ENCODE measurements at places on chromosomes 12 and 14.

DNA sequence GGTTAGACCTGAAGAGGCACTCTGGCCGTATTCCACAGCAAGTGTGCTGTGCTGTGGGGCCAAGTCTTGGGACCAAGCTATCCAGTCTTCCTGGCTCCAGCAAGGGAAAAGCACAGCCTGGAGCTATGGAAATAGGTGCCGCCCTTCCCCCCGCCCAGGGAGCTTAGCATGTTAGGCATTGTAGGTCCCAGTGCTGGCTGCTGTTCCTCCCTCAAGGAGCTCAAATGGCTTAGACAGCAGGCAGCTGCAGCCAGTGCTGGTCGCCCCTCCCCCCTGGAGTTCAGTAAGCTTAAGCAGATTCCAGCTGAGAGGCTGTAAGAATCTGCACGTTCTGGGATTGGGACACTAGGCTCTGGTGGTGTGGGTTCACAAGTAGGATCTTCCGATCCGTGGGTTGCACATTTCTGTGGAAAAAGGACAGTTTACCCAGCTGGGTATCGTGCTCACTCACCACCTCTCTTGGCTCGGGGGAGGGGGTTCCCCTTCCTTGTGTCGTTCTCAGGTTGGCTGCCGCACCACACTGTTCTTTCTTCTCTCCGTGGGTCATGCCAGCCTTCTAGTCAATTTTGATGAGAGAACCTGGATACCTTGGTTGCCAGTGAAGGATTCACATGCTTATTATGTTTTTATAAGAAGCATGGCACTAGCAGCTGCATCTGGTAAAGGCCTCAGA is 127.3 kb downstream of the CNTN1 start:
- peak; percentile 98 for DNase-seq

DNA sequence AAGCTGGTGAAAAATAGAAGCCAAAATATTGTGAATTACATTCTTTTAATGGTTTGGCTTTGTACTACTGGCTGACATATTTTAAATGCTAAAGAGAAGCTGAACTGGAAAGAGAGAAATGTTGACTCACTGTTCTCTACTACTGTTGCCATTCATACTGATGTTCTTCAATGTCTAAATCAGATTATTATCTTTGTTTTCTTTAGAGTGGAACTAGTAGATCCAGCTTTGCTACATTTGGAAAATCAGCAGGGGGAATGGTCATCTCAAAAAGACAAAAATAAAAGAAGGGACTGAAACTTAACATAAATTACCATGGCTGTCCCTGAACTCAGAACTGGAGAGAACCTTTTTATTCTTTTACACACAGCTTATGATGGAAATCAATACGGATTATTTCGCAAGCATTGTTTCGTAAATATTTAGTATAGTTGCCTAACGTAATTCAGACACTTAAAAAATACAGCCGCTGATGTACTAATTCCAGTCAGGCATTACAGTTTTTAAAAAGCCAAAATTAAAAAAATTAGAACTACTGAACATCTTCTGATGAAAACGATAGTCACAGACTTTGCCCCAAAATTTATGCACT is 76.3 kb upstream of the OTX2 start:
- DNase-seq = no peak

DNA sequence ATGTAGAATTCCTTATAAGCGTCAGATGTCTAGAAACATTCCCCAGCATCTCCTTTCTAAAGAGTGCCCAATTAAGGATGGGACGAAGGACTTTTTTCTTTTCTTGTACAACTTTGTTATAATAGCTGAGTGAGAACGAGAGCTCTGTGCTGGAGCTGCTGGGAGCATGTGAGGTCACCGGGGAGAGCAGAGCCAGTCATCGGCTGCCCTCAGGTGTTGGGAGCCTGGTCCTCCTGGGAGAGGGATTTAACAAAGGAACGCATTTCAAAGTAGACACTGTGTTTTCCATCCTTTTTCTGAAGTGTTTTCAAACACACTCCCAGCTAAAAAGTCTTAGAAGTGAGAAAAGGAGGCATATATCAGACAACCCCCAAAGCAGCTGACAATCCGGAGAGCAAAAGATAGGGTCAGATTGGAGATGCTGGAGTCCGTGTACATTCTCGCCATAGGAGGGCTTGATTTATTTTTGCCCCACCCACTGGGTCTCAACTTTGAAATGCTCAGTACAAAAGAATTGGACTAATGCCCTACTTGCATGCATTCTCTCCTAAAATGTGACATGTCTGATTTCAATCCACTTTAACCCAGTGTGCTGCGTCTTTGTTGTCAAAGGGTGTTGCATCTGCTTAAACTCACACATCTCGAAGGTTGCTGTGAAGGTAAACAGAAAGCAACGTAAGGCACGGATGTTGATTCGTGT is 50.8 kb upstream of the PIWIL1 start:
- DNase-seq = no peak

DNA sequence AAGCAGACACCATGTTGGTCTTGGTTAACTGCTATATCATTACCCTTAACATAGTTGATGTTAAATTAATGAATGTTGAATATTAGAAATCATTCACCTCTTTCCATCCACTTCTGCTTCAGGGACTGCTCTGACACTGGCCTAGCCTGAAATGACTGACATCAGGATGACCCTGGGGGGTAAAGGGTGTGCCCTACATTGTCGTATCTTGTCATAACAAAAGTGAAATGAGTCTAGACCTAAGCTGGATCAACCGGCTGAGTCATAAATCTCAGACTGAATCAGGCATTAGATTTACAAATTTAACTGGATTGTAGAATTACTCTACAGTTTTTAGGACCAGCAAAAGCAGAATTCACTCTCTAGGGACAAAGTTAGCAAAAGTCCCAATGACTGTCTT is 35.3 kb downstream of the KICS2 start:
- DNase-seq = no peak

- peak; percentile 10 for DNase-seq
Measured at GRCh38 chr12:129559776-129560175, 344.0 kb downstream of the TMEM132D start.

- DNase-seq = no peak
Measured at GRCh38 chr12:26302776-26303175, 107.4 kb downstream of the SSPN start.

- DNase-seq = peak; percentile 83
Measured at GRCh38 chr14:74886001-74886400, 4.3 kb downstream of the DLST start.

DNA sequence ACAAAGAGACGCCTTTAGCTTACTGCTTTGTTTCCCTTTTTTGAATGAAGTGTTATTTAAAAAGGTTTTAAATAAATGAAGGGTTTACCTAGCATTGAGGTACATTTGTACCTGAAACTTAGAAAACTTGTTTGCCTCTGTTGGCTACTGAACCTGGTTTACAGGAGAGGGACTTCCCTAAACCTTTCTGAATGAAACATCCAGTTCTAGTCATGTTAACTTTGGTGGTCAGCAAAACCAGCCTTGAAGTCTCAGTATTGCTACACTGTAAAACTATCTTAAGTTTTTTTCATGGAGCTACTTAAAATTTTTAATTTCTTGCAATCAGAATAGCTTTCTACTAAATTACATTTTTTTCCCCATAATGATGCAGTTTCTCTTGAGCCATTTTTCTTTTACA is 38.2 kb downstream of the RASSF8 start:
- no peak for DNase-seq

GRCh38 chr14:57291692-57292647 is 23.2 kb downstream of the AP5M1 start:
- no peak for DNase-seq

DNA sequence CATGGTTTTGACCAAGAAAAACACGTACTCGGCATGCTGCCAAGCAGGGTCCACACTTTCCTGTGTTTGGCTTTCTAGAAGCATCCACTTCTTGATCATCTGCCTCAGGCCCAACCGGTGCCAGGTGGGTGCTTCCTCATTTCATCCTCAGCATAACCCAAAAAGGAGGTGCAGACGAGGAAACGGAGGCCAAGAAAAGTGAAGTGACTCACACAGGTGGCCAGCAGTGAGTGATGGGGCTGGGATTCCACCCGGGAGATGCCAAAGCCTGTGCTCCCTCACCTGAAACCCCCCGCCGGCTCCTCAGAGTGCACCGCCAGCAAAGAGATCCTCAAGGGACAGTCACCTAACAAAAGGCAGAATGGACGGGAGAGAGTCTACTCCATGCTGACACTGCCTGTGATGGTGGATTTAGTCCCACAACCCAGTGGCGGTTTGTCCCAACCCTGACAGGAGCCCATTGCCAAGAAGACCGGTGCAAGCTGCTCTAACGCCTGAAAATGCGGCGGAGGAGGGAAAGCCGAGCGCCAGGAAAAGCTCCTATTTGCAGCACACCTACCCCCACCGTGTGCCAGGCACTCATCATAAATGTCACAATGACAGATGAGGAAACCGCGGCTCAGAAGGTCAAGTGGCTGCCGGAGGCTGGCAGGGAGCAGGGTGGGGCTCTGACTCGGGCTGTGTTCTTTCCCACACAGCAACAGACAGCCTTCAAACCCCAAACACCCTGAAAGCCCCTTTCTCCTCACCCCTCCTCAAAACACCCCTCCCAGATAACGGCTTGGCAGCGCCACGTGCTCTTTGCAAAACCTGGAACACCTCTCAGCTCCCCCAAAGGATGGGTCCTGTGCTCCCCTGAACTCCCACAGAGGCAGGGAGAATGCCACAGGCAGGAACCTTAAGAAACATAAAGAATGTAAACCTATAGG is 18.8 kb downstream of the BCL11B start:
- DNase-seq = no peak

DNA sequence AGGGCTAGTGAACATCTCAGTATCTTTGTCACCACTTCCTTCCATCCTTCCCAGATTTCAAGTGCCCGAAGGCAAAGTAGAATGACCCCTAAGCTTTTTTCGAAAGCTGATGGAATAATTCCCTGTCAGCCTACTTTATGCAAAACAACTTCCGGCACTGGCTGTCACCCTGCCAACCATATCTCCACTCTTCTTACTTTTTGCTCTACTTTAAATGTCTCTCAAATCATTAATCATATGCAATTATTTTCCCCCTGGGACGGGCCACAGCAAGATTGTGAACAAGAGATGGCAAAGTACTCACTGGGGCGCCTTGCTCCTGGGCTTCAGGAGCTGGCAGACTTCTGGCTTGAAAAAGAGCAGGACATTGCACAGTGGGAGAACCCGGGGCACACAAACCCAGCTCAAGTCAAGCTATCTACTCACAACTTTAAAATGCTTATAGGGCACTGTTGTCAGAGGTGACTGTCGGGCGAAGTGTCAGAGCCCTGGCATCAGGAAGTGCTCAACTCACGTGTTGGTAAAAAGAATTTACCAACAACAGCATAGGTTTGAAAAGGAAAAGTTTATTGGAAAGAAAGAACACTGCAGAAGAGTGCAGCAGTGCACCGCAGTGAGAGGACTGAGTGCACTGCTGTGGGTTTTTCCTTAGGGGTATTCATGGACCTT is 373.5 kb downstream of the PAWR start:
- DNase-seq = no peak

GRCh38 chr12:104630230-104630670 is 173.5 kb downstream of the CHST11 start:
- DNase-seq = no peak

DNA sequence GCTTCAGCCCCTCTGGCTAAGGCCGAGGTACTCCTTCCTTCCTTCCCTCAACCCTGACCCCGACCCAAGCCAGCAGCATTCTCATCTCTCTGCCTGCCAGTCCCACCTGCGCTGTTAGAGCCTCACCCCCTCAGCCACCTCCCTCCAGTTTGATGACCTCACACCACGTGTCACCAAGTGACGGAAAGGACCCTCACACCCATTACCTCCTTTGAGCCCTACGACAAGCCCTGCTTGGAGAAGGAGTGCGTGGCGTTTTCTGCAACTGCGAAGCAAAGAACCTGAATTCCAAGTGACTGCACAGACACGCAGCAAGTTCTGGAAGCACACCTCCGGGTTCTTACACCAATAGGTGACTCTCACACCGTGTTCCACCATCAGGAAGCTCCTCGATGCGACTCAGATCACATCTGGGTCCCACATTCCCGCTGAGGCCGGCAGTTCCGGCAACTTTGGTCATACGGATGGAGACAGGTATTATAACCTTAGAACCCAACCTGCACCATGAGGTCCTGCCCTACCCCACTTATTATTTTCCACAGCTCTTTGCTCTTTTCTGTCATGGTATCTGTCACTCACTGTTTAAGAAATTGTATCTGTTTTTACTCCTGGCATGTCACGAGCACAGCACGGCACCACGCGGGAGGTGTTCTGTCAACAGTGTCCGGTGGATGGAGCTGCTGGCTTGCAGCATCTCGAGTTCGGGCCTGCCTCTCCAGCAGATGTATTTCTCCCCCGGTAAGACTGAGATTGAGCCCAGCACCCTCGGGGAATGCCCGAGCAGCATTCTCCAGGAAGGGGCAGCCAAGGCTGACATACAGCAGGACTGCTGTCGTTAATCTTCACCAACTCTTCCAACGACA is 5.0 kb upstream of the SLC6A12 start:
- DNase-seq = no peak

DNA sequence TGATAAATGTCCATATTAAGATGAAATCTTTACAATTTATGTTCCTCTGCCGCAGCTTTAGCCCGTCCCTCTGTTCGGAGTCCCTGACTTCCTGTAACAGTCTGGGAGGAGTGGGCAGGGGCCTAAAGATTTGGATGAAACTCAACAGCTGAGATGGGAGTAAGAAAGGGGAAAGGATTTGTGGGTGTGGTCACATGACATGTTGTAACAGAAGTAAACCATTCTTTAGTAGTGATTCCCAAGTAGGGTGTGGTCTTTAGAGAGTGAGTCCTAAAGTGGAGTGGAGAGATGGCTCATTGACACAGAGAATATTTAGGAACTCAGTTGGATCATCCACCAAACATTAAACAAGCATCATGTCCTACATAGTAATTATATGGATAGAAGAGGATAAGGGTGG is 12.9 kb downstream of the TMEM117 start:
- DNase-seq = no peak

DNA sequence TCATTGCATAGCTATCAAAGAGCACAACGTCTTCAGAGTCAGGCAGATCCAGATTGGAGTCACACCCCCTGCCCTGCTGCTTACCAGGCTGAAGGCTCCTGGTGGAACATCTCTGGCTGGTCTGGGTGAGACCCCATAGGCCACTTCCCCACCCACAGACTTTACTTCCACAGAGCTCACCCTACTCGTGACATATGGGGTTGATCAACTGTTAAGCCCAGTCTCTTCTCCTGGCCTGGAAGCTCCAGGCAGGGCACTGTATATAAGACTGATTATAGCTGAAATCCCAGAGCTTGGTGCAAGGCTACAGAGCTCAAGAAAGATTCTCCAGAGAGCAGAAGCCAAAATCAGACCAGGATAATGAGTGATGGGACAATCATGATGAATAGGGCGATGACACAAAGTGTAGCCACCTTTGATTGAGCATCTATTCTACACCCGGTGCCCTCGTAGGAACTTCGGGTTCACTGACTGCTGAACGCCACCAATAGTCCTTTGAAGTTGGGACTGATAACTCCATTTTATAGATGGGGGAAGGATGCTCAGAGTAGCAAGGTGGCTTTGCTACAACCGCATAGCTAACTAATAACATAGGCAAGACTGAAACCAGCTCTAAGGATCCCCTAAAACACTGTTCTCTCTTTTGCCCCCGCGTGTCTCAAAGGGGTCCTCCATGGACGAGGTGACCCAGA is 287.8 kb downstream of the BCL11B start:
- no peak for DNase-seq

DNA sequence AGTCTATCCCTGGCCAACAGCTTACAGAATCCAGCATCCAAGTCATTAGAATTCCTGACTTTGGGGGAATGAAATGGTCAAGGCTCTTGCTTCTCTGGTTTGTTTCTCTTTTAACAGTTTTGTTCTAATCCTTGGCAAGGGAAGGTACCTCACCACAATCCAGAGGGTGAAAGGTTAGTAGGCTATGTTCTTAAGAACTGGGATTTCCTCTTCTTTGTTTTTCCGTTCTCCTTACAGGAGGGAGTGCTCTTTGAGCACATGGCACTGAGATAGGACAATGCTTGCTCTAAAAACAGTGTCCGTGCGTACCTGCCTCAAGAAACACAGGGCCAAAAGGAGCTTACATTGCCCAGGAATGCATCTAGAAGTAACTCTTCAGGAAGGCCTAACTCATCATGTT is 156.6 kb downstream of the GCH1 start:
- no peak for DNase-seq
